T-helper 17 cell (primary cell): ENCODE measurements at places on chromosomes 16 and 17. TPM values are rescaled to one million over a fixed set of nuclear protein-coding genes. Genes with fewer than 3 reads are reported as not detected.

The OTOP2 gene
- not detected for total RNA-seq

The WFDC1 gene
- not detected for total RNA-seq

The CES1 gene
- total RNA-seq: 0.42 TPM

The PRSS21 gene
- total RNA-seq: 1.6 TPM

The G6PC1 gene
- not detected for total RNA-seq

The IL17C gene
- total RNA-seq: 0.65 TPM

The EFCAB5 gene
- total RNA-seq: 0.55 TPM

The ITGAX gene
- 4.6 TPM for total RNA-seq

The KRTAP4-6 gene
- not detected for total RNA-seq

The SMARCE1 gene
- total RNA-seq: 60.0 TPM

The TOB1 gene
- 226 TPM for total RNA-seq

The TPSAB1 gene
- total RNA-seq: not detected

The CBLN1 gene
- total RNA-seq: not detected

The SOST gene
- not detected for total RNA-seq

The CTCF gene
- total RNA-seq: 48.5 TPM

The XAF1 gene
- total RNA-seq: 41.2 TPM

The SLC6A2 gene
- total RNA-seq: not detected

The SOX8 gene
- total RNA-seq: 3.1 TPM

The CCL7 gene
- not detected for total RNA-seq

The PRRT2 gene
- total RNA-seq: 2.0 TPM

The TCAP gene
- 3.1 TPM for total RNA-seq

The RND2 gene
- total RNA-seq: 0.12 TPM

The CMC2 gene
- total RNA-seq: 86.6 TPM

The MSI2 gene
- 151 TPM for total RNA-seq

The ZNF771 gene
- 1.5 TPM for total RNA-seq

The TRIM25 gene
- total RNA-seq: 40.2 TPM

The MRM3 gene
- 29.6 TPM for total RNA-seq

The TSPOAP1 gene
- 30.5 TPM for total RNA-seq
